ENCODE measurements at places on chromosomes 2 and 18.

DNA sequence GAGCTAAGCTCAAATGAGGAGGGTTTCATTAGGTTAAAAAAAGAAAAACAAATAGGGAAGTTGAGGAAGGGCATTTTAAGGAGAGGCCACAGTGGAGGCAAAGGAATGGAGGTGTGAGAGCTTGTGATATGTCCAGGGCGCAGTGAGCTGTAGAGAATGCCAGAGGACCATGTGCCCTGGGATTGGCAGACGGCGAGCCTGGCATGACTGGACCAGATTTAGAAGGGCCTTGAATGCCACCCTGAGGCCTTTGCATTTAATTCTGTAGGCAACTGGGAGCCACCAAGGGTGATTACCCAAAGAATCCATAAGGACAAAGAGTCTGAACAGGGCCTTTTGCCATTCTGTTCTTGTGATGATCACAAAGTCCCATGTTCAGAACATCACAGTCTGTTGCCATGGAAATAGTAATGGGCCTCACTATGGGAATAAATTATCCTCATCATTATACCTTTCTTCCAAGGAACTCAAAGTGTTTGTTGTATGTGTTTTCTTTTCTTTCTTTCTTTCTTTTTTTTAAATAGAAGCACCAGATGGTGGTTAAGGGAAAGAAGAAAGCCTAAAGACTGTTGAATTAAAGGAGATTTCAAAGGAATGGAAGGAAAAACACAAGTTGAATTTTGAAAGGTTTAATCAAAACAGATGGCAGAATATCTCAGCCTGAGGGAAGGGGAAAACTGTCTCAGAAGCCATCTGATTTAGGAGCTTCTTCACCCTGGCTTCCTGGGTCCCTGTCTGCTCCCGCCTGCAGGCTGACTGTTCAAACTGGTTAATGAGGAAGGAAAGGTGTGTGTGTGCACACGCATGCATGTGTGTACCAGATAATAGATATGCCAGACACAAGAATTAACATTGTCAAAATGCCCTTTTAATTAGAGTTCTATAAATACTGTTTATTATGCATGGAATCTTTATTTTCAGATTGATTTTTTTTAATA lies 31.6 kb upstream of the NCOA1 start:
- no peak for DNase-seq

DNA sequence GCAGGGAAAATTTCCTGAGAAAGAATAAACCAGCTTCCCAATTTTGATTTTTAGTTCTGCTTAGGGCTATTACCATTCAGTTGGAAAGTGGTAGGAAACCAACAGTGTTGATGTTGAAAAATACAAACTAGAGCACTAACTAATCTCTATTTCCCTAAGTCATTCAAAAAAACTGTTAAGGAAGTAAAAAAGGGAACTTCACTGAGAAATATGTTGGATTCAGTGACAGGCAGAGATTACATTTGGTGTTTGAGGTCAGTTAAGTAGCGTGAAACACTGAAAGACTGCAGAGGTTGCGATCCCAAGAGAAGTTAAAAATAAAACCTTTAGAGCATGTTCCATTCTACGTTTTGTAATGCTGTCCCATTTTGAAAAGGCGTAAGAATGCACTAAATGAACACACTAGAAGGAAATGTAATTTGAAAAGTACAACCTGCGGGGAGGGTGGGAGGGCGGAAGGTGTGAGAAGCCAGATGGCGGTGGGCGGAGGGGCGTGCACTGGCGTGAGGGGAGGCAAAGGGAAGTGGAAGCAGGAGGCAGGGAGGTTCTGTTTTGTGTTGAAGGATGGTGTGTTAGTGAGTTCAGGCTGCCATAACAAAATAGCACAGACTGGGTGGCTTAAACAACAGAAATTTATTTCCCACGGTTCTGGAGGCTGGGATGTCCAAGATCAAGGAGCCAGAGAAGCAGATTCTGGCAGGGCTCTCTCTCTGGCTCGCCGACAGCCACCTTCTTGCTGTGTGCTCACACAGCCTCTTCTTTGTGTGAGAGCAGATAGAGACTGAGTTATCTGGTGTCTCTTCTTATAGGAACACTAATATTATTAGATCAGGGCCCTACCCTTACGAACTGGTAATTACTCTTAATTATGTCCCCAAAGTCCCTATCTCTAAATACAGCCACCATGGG lies 94.3 kb upstream of the KCTD1 start:
- DNase-seq, result no peak

DNA sequence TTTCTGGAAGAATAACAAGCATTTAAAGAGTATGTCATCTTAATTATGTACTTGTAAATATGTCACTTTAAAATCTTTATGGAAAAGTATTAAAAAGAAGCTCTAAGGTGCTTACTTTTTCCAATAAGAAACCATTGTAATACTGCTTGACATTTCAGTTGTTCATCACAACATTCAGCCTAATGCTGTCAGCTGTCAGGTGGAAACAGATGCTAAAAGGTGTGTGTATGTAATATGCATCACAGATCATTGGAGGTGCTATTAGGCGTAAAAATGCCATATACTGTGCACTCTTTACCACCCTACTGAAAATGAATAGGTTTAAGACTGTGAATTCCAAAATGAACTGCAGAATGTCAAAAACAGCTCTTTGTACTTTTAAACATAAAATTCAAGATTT lies 40.3 kb downstream of the METTL8 start:
- no peak for DNase-seq

DNA sequence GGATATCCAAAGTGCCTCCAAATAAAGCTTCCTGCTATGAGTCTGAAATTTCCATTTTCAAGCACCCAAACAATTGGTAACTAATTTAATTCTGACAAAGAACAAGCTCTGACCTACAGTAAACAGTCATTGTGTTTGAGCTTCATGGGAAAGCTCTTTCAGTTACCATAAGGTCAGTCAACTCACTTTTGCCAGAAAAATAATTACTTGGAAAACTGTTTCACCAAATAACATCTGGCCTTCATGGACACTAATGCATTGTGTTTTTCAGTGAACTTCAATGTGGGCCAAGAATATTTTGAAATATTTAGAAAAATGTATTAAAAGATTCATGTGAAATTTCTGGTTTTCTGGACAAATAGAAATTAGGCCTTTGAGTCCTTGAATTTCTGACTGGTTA lies 369.9 kb downstream of the GALR1 start:
- DNase-seq, result no peak

DNA sequence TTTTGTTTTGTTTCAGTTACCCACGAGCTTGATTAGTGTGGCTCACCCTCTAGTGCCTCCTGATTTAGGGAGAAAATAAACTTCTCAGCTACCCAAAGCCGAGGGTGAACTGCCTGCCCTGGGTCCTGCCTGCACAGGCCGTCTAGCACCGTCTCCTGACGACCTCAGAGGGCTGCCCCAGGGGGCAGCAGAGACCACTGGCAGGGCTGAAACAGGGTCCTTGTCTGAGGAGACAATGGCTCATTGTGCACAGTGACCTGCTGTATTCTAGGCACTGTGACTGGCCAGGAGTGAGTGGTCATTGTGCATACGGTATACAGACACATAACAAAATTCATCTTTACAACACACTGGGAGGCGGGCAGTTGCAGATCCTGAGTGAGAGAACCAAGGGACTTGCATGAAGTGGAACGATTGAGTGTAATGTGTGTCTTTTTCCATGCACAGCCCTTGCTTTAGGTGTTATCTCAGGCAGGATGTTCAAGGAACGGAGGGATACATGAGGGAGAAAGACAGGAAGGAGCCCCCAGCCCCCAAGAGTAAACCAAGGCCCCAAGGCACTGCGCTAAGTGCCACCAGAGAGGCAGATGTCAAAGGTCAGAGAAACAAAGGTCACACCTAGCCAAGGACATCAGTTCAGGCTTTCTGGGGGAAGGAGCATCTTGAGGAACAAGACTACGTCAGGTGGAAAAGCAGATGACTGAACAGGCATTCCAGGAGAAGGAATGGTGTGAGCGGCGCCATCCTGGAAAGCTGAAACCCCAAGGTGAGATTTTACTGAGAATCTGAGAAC lies 421.3 kb downstream of the LPIN1 start:
- no peak for DNase-seq

- peak; percentile 85 for DNase-seq
These were observed 32.9 kb upstream of the EHBP1 start for GRCh38 chr2:62672601-62673000.

GRCh38 chr2:186554429-186554828 lies 35.4 kb upstream of the ITGAV start:
- DNase-seq, result no peak

DNA sequence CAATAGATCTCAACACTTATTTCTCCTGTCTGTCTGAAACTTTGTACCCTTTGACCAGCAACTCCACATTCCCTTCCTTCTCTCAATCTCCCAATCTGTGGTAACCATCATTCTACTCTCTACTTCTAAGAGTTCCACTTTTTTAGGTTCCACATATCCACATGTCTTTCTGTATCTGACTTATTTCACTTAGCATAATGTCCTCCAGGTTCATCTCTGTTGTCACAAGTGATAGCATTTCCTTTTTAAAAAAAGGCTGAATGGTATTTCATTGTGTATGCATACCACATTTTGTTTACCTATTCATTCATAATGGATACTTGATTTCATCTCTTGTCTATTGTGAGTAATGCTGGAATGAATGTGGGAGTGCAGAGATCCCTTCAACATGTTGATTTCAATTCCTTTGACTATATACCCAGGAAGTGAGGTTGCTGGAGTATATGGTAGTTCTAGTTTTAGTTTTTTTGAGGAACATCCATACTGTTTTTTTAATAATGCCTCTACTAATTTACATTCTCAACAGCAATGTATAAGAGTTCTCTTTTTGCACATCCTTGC lies 18.8 kb upstream of the MMADHC start:
- DNase-seq, result no peak

GRCh38 chr2:91442246-91442905 lies 2750.9 kb downstream of the RPIA start:
- no peak for DNase-seq

DNA sequence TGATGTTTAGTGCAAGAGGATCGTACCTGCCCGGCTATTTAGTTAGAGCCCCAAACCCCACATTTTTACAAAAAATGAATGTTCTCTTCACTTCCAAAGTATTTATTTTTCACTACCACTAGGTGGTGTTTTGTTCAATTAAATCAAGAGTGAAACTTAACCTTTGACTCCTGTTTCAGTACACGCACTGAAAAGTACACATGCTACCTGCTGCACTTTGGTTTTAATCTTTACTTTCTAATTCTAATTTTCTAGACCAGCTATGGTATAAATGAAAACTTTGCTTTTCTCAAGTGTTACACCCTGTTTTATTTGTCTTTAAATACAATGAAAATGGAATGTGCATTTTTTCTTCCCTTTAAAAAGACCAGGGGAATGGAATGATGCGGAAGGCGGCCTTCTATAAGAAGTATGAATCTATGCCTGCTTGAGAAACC lies 31.4 kb upstream of the CHN1 start:
- DNase-seq, result no peak

- no peak for DNase-seq
These were observed 29.8 kb downstream of the MAPRE3 start for GRCh38 chr2:27000228-27000627.

- DNase-seq, result no peak
These were observed 291.1 kb downstream of the SLC8A1 start for GRCh38 chr2:40160751-40161218.

DNA sequence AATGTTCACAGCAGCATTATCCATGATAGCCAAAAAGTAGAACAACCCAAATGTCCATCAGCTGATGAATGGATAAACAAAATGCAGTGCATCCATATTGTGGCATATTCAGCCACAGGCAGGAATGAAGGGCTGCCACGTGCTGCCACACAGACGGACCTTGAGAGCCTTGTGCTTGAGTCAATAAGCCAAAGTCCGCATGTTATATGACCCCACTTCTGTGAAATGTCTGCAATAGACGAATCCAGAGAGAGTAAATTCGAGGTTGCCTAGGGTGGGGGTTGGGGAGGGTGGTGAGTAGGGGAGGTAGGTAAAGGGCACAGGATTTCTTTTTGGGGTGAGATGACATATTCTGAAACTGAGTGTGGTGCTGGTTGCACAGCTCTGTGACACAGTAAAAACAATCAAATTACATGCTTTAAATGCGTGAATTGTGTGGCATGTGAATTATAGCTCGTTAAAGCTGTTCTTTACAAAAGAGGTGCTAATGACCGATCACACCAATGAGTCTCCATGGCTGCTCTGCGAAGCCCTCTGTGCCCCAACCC lies 38.9 kb upstream of the LDLRAD4 start:
- DNase-seq, result no peak

DNA sequence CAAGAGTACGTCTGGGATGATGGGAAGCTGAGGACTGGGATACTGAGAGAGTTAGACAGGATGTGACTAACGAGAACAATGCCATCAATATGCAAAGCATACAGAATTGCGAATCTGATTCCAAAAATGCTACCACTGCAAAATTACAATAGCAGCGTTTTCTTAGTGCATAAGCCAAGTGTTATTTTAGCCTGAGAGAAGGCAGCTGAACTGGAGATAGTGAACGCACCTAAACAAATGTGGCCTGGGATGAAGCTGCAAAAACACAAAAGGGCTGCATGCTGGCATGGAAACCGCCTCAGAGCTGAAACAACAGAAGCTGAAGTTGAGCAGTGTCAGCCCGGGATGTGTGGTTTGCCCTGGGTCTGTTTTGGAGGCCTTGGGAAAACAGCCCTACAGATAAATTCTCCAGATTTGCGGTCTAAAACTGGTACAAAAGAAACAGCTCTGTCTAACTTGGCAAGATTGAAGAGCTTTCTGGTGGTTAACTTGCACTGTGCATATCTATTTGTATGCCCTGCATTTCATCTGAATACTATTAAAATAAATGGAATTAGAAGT lies 45.5 kb downstream of the LYPD6 start:
- DNase-seq, result no peak
